ENCODE measurements at places on chromosomes 5 and 9.

DNA sequence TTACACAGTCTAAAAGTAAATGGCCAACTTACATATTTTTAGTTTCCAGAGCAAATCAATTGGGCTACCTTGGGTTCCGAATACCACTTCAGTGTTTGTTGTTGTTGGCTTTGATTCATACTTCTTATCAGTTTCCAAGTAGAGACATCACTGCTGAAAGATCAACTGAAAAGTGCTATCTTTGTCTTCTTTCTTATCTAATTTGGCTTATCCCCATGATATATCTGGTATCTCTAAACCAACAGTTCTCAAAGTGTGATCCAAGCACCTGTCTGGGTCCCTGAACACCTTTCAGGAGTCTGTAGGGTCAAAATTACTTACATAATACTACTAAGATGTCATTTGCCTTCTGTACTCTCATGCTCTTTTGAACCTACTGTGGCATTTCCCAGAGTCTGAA is 200.0 kb downstream of the PARP8 start:
- no peak for DNase-seq

DNA sequence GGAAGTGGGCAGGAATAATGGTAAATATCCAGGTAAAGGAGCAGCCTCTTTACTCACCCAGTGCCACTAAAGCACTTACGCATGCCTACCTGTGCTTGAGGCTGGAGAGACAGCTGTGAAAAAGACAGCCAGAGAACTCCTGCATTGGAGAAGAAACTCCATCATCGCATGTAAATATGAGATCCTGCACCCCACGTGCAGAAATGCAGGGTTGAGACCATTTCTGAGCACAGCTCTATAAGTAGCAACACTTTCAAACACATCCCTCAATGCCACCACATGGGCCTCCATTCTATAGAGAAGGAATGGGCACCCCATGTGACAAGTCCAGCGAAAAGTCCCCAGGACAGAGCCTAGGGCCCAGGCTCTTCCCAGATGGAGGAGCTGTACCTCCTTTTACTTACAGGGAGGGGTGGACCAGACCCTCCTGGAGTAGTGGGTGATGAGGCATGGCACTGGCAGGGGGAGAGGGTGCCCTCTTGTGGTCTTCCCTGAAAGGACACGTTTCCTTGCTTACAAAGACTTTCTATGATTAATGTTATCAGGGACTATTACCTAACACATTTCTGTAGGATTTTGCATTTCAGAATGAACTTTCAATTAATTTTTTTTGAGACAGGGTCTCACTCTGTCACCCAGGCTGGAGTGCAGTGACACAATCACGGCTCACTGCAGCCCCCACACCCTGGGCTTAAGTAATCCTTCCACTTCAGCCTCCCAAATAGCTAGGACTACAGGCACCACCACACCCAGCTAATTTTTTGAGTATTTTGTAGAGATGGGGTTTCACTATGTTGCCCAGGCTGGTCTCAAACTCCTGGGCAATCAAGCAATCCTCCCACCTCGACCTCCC is 55.3 kb upstream of the IL17B start:
- peak; percentile 43 for DNase-seq

GRCh38 chr9:89432986-89433530 is 64.9 kb downstream of the SEMA4D start:
- DNase-seq = no peak

GRCh38 chr5:151718153-151718552 is 31.4 kb upstream of the SPARC start:
- DNase-seq = no peak

- DNase-seq = no peak
These were observed 71.8 kb downstream of the SMARCA2 start for GRCh38 chr9:2086971-2087370.

Data from stimulated activated CD4-positive, alpha-beta T cell treated with anti-CD3 and anti-CD28 coated beads, Interleukin-4, amount 100 ng/mL, for 48 hours (primary cell).